ENCODE measurements at places on chromosomes 3 and 15. TPM values are rescaled to one million over a fixed set of nuclear protein-coding genes. Genes with fewer than 3 reads are reported as not detected.

- no peak for DNase-seq
These were observed 14.5 kb downstream of the LMCD1 start for GRCh38 chr3:8516047-8516661.

GRCh38 chr3:100496711-100497261, 4.4 kb downstream of the TMEM45A start:
- DNase-seq: no peak

The DISP2 gene
- 0.16 TPM for polyA plus RNA-seq

GRCh38 chr15:40754574-40754882, 526 bp downstream of the RMDN3 start:
- no peak for DNase-seq

GRCh38 chr3:11547498-11547897, 96.2 kb downstream of the VGLL4 start:
- no peak for DNase-seq

GRCh38 chr3:42699511-42699971, 3.1 kb downstream of the HHATL start:
- DNase-seq: no peak

The PPP1R14D gene
- polyA plus RNA-seq: not detected

DNA sequence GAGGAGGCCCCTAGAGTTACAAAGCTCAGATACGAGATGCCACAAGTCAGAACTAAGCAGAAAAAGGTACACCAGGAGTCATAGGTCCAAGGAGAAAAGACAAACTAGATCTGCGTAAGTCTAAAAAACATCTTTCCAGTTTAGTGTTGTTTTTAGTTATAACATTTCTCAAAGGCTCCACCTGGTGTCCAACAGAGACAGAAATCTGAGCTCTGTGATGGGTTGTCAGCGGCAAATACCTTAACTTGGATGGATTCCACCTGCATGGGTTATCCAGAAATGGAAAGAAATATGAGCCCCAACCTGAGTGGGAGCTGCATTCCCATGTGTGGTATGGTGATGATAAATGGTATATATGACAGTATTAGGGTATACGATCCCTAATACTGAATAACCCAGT, 238.6 kb upstream of the CHRM5 start:
- no peak for DNase-seq

DNA sequence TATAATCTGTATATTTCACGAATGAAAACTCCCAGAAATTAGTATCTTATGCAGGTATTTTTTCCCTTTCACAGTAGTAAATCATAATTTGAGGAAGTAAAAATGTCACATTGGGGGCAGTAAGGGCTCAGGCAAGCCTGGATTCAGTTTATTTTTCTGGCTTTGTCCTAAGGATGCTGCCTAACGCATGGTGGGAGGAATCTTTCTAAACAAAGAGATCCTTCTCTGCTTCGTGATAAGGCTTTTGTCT, 35.7 kb downstream of the DNASE1L3 start:
- no peak for DNase-seq

The FSTL1 gene
- 54.4 TPM for polyA plus RNA-seq

DNA sequence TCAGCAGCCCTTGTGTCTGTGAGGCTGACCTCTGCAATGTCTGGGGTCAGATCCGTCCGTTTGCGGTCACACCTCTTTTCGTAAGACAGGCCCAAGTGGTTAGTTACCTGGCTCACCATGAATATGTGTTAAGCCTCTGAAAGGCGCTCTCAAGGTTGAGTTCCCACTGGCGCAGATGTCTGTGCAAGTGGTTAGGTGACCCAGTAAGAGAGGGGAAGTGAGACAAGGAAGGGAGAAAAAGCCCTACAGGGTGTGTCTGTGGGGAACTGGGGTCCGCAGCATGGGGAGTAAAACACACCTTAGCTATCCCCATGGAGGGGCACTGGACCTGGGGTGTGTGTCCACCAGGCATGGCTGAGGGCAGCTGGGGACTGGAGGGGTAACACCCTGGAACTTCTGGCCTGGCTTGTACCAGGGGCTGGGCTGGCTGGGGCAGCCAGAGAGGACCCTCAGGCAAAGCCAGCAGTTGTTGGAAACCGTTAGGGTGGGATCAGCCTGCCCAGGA, 391.6 kb upstream of the PROK2 start:
- no peak for DNase-seq

The SYNPR gene
- polyA plus RNA-seq: 0.01 TPM

- DNase-seq: no peak
These were observed 129.8 kb downstream of the NSMCE3 start for GRCh38 chr15:29139540-29140459.

DNA sequence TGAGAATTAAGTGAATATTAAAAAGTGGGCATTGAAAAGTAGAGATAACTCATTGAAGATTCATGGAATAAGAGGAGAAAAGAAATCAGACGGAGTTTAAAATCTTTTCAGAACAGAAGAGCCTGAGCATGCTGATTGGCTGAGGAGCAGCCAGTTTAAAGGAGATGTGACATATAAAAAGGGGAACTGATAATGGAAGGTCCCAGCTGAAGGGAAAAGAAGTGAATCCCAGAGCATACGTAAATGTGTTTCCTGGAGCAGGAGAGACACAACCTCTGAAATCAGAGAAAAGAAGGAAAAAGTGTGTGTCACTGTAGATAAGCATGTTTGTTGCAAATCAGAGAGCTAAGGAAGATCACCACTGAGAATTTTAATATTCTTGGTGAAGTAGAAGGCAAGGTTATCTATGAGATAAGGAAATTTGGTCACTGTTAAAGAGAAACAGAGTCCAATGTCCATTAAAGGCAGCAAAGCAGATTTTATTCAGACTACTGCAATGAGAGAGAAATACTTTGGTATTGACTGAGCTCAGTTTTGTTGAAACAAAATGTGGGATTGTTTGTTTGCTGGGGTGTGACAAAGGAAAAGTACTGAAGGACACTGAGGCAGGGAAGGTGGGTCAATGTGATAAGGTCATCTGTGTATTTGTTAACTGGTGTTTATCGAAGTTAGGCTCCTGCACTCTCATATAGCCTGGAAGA, 84.6 kb upstream of the WDR72 start:
- DNase-seq: no peak

The PTH1R gene
- 12.8 TPM for polyA plus RNA-seq

- DNase-seq: no peak
These were observed 7.6 kb upstream of the PPP1R2 start for GRCh38 chr3:195550723-195551122.

- no peak for DNase-seq
These were observed 1.6 kb downstream of the MPI start for GRCh38 chr15:74891469-74891868.

The STRIT1 gene
- polyA plus RNA-seq: 0.26 TPM

- DNase-seq: no peak
These were observed 316.9 kb upstream of the UMPS start for GRCh38 chr3:124413393-124413792.

DNA sequence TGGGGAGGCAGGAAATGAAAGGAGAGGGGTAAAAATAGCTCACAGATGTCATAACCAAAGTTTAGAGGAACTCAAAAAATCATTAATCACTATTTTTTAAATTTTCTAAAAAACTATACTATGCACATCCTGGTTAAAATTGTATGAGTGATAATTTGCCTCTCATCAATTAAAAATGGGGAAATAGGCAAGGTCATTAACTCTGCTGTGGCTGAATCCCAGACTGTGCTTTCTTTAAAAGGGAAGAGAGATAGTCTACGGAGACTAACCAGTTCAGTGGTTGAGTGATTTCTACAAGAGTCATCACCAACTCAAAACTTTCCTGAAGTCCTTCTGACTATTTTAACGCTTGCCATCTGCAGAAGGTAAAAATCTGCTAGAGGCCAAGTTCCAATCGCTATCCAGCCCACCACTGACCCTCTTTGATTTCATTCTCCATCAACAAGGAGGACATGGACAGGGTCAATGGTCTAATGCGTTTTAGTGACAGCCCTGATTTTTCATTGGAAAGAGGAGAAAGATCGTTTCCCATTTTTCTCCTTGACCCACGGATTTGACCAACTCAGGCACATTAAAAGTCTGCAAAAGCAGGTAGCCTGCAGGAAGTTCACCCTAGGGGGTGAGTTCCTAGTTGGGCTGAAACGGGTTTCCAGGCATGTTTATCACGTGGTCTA, 850 bp downstream of the SUCLG2 start:
- no peak for DNase-seq

GRCh38 chr3:123070510-123070909, 3.7 kb downstream of the PDIA5 start:
- DNase-seq: no peak

GRCh38 chr3:112789787-112790186, 56.9 kb downstream of the CD200R1L start:
- no peak for DNase-seq

The TRH gene
- polyA plus RNA-seq: 0.01 TPM

DNA sequence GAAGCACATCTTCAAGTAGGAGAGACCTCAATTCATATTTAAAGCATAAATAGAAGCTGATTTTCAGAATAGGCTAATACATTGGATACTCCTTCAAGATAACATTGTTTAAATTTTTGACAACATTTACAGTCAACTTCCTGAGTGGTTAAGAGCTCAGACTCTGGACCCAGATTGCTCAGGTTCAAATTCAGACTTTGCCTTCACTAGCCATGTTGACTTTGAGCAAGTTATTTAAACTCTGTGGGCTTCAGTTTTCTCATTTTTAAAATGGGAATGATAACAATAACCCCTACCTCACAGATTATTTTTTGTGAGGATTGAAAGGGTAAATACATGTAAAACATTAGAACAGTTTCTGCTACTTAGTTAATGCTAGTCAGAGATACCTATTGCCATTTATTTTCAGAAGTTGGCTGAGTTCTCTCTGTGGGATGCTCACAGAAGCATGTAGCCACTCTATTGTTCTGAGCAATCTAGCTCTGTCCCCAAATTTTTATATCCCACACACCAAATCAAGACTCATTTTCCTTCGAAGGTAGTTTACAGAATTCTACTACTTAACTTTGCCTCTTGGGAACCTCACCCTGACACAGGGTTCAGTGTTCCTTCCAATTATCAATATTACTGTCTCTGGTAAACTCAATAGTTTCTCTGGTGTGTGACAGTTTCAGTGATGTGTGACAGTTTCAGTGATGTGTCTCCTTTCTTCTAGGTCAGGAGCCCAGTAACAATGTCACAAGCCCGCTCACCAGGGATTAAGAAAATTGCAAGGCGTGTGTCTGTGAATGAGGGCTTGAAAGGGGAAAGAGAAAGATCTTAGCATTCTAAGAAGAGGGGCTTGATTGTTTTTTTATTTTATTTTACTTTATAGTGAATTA, 79.4 kb upstream of the OSTN start:
- DNase-seq: no peak

The STAC gene
- 0.28 TPM for polyA plus RNA-seq

- DNase-seq: no peak
These were observed 155.5 kb downstream of the FNDC3B start for GRCh38 chr3:172194702-172195406.

DNA sequence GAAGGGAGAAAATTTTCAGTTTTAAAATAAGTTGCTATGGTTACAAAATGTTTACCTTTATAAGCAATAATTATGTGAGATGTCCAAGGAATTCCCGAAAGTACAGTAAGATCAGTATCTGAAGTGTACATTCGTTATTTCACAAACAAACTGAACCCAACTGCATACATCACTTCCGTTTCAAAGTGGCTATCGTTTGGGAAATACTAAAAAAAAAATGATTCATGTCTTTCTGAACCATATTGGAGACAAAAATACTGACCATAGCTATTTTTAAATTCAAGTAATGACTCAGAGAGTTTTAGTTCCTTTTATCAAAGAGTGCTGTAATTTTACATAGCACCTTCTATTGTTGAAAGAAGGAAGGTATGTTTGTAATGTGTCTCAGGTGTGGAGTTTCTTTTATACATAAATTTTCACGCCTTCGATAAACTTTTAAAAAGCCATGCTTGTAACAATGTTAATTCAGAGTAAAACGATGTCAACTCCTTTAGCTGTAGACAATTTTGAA, 8.0 kb upstream of the ANKRD28 start:
- no peak for DNase-seq

- DNase-seq: no peak
These were observed 30.5 kb downstream of the ALS2CL start for GRCh38 chr3:46662771-46663551.

The GPR156 gene
- not detected for polyA plus RNA-seq

The SLC28A1 gene
- 0.07 TPM for polyA plus RNA-seq

GRCh38 chr15:79582650-79583049, 150.5 kb downstream of the MINAR1 start:
- no peak for DNase-seq

GRCh38 chr3:66603151-66603611, 102.4 kb upstream of the LRIG1 start:
- no peak for DNase-seq

DNA sequence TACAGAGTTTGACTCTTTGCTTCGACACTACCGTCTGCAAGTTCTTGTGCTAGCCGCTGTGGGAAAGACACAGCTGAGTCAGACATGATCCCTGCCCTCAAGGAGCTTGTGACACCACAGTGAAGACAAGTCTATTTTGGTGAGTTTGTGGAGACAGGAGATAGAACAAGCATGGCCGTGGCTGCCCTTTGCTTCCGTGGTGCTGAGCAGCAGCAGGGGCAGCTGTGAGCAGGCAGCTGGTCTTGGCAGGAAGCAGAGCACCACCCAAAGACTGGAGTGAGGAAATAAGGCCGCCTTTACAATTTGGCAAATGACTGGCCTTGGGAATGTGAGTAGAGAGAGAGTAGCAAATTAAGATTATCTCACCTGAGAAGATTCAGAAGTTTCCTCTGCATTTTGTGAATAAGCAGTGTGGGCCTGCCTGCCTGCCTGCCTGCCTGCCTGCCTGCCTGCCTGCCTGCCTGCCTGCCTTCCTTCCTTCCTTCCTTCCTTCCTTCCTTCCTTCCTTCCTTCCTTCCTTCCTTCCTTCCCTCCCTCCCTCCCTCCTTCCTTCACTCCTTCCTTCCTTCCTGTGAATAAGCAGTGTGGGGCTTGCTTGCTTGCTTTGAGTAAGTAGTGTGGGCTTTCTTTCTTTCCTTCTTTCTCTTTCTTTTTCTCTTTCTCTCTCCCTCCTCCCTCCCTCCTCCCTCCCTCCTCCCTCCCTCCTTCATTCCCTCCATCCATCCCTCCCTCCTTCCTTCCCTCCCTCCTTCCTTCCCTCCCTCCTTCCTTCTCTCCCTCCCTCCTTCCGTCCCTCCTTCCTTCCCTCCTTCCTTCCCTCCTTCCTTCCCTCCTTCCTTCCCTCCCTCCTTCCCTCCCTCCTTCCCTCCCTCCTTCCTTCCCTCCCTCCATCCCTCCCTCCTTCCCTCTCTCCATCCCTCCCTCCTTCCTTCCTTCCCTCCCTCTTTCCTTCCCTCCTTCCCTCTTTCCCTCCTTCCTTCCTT, 1.6 kb upstream of the GCNT3 start:
- DNase-seq: no peak

The SCN5A gene
- 29.9 TPM for polyA plus RNA-seq

- DNase-seq: no peak
These were observed 41.3 kb downstream of the PPM1L start for GRCh38 chr3:160797356-160797755.

DNA sequence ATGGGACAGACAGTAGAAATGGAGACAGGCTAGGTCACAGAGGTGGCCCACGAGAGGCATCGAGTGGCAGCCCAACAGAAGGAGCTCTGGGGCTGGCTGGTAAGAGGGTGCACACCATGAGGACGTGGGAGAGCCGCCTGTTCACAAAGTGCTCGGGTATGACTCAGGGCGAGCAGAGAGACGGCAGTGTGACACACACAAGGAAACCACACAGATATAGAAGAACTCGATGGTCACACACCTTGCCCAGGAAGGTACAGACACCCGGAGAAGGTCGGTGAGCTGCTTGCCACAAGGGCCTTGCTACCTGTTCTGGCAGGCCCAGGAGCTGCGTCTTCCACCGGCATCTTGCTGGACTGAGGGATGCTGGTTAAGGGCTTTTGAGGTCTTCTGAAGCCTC, 50.2 kb downstream of the CA12 start:
- no peak for DNase-seq

The GP5 gene
- 0.01 TPM for polyA plus RNA-seq

- no peak for DNase-seq
These were observed 45.7 kb downstream of the PRR23E start for GRCh38 chr3:127238602-127239001.

The SNX22 gene
- polyA plus RNA-seq: 1.4 TPM

Data from heart right ventricle (tissue), 16 donors.